ENCODE measurements at places on chromosomes 3 and 15.

DNA sequence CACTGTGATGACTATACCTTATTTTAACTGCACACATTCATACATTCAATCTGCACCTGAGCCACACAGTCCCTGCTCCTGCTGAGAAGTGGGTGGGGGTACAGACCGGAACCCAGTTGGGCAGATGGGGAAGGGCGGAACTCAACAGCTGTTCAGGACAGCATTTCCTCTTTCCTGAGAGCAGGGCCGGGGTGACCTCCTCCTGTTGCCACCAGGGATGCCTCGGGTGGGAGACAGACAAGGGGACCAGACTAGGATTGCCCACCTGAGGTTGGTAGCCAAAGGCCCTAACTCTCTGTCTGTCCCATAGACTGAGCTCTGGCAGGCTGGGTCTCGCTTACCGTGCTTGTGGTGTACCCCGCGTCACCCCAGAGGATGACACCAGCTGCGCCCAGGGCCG is 3.9 kb downstream of the HYAL2 start:
- no peak for DNase-seq

DNA sequence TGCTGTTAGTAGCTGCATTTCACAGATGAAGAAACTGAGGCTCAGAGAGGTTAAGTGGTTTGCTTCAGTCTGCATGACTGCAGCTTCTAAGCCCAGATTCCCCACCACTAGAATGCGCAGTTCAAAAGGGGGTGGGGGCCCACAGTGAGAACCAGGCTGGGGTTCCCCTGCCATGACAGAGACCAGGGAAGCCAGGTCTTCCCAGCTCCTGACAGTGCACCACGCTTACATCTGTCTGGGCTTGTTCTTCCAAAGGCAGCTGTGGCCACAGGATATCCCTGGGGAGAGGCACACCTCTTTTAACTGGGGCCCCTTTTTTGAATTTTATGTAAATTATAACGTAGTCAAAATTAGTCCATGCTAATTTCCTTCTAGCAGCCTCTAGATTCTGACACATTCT is 5.3 kb downstream of the PLEKHO2 start:
- peak; percentile 71 for DNase-seq

GRCh38 chr3:15439476-15439875 is 12.1 kb downstream of the EAF1 start:
- peak; percentile 45 for DNase-seq

- peak; percentile 5 for DNase-seq
Observed at GRCh38 chr15:42604894-42605744, 29.7 kb downstream of the STARD9 start.

GRCh38 chr3:106573605-106574004 is 704.8 kb upstream of the CBLB start:
- peak; percentile 54 for DNase-seq

DNA sequence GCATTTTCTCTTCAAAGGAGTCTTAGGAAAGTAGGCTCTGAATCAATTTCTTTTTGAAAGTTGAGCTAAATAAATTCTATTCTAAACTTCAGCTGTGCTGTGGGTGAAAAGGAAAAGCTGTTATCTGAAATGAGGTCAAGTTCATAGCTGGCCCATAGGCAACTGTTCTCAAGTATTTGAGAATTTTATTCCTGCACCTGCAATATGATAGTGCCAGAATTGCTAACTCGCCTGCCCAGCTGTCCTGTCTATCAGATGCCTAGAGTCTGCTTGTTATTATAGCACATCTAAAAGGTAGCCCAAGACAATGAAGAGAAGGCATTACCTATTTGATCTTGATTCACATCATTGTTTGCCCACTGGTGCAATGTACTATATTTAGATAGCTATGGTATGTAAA is 798.7 kb downstream of the DIPK2A start:
- no peak for DNase-seq
